ENCODE measurements at places on chromosomes 3 and 15.

GRCh38 chr3:48428572-48429316, 1.1 kb downstream of the PLXNB1 start:
- DNase-seq: no peak

DNA sequence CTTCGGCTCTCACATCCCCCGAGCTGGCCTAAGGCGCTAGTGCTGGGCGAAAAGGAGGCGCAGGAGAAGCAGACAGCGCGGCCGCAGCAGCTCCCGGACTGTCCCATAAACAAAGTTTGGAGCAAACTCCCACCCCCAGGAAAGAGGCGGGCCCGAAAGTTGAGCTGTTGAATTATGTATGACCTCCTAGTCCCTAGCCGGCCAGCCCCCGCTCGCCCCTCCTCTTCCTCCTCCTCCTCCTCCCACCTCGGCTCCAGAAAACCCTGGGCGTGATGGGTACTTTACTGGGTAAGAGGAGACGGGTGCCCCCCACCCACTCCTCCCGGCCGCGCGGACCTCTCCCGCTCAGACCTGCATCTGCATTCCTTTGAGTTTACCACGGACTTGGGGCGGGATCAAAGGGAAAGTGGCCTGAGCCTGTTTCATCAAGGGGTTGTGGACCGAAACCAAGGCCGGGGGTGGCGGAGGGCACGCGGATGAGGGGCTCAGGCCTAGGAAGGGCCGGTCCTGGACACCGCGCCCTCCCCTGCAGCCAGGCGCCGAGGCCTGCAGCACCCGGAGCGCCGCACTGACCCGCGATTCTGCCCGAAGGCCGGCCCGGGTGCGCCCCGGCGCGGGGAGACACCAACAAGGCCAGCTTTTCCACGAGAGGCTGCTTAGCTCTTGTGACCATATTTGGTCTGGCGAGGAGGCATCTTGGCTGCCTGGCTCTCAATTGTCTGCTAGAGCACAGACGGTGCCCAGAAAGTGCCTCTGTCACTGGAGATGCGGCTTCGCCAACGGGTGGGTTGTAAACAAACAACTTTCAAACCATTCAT, at the start of gene WWTR1:
WWTR1 (minus strand) TSS at position 100 of the 818 bp plus-strand sequence. CDS start 719 bp downstream, outside the sequence.
- DNase-seq: peak; percentile 62

GRCh38 chr15:63079947-63080626, 37.5 kb downstream of the TPM1 start:
- DNase-seq: no peak

DNA sequence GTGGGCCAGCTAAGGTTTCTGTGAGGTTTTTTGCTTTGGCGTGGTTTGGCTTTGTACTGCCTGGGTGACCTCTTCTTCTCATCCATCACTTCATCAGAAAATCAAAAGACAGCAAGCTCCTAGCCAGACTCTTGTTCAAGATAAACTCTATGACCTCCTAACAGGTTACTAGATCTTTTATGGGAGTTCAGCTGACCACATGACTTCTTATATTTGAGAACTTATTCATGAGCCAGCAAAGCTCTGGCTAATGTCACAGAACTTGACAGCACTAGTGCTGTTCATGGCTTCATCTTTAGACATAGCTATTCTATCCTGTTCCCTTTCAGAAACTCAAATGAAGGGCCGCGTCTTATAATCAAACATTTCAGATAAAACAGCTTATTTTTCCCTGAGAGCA, 527.1 kb upstream of the GOLIM4 start:
- no peak for DNase-seq

DNA sequence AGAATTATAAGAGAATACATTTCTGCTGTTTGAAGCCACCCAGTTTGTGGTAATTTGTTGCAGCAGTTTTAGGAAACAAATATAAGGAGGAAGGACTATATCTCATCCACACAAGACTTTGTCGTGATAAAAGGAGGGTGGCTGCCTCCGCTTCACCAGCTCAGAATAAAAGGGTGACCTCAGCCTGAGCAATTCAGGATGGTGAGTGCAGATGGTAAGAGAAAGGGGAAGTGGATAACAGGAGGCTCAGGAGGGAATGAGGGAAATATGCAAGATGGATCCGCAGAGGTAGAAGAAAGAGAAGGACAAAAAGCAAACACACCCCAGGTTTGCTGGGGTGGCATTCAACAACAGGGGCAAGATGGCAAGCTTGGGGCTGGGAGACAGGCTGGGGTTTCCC, 108.1 kb upstream of the TNFAIP8L3 start:
- DNase-seq: no peak

DNA sequence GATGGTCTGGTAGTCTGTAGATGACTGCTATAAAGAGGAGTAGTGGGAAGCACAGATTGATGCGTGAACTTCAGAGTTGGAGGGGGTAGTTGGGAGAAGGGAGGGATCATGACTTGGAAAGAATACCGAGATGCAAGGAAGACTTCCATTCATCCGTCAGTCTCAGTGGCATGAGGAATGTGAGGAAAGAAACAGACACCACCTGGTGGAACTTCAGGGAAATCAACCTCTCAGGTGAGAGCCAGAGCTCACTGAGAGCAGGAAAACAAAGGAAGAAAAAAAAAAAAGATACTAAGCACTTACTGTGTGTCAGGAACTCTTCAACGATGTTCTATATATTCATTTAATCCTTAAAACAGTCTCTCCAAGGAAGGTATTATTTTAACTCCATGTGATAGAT, 172.4 kb downstream of the OXSM start:
- no peak for DNase-seq

DNA sequence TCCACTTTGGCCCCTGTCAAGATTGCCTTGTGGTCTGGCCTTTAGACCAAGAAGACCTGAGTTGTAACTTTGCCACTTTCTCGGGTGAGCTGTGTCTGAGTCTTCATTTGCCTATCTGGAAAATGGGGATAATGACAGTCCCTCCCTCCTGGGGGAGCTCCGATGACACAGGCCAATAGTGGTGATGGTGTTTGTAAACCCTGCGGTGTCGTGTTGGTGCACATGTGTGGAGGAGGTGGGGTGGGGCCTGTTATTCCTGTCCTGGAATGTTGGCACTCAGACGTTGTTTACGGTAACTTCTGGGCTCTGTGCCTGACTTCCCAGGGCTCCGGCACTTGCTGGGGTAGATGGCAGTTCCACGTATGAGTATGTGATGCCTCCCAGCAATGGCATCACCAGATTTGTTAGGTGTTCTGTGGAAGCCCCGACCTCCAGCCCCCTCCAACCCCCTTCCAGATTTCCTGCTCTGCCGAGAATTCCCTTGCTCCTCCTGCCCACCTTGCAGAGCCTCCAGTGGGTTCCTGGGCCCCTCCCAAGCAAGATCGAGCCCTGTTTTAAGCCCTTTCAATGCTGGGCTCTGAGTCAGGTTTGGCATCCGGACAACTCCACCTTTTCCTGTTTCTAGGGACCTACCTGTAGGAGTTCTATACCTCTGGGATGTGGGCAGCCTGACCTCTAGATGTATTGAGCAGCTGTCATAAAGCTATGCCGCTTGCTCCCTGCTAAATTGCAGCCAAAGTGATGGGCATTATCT, 31.4 kb downstream of the HRH1 start:
- DNase-seq: no peak

DNA sequence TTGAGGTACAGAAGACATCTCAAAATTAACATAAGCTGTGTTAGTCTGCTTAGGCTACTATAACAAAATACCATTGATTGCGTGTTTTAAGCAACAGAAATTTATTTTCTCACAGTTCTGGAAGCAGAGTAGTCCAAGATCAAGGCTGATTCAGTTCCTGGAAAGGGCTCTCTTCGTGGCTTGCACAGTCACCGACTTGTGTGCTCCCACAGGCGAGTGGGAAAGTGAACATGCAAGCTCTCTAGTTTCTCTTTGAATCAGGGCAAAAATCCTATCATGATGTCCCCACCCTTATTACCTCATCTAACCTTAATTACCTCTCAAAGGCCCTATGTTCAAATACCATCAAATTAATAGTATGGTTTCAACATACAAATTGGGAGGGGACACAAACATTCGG, 505.9 kb downstream of the ZIC1 start:
- no peak for DNase-seq

DNA sequence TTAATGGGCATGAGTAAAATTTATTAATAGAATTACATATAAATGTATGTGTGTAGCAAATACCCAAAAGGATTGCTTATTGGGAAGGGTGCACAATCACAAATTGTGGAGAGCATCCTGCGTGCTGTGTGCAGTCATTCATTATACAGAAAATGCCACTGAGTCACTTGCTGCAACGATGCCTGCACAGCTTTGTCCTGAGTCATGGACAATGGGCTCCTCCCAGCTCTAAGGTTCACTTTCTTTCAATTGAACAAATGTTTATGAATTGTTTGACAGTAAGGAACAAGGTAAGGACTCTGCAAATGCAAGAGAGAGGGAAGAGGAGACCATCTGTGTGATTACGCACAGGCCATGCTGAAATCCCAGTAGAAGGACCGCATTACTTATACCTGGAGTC, 18.7 kb downstream of the CFAP161 start:
- no peak for DNase-seq

GRCh38 chr3:28132941-28133340, 108.5 kb upstream of the CMC1 start:
- no peak for DNase-seq

- no peak for DNase-seq
These were observed 311.1 kb downstream of the ZPLD1 start for GRCh38 chr3:102745881-102746280.

GRCh38 chr3:13536432-13536831, 12.5 kb upstream of the FBLN2 start:
- DNase-seq: no peak

DNA sequence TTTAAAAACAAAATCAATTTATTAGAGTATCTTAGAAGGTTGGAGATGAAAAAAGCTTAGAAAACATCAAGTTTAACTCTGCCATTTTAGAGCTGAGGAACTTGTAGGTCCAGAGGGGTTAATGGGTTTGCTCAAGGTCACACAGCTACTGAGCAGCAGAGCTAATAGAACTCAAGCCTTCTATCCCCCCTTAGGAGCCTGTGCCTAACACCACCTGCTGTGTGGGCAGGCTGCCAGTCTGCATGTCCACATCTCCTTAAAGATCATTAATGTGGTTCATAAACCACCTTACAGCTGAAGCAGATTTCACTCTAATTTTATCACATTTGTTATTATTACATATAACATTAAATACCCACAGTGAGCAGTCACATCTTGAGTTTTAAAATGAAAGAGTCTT, 14.1 kb upstream of the SLC35G2 start:
- DNase-seq: no peak

GRCh38 chr3:31157893-31158620, 263.6 kb upstream of the GADL1 start:
- DNase-seq: no peak

- DNase-seq: no peak
These were observed 15.1 kb downstream of the MYZAP start for GRCh38 chr15:57606816-57607215.

DNA sequence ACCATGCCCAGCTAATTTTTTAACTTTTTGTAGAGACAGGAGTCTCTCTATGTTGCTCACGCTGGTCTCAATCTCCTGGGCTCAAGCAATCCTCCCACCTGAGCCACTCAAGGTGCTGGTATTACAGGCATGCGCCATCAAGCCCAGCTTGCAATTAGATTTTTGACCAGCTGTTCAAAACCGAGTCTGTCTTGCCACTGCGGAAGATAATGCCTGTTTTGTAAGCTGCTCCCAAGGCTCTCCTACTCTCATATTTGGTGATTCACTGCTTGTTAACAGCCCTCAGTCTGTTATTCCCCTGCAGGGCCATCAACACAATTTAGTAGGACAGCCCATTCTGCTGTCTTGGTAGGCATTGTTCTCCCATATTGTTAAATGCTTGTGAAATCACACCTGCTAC, 17.8 kb upstream of the MCCC1 start:
- no peak for DNase-seq

- DNase-seq: no peak
These were observed 61.3 kb downstream of the LRRC3B start for GRCh38 chr3:26683902-26684301.

DNA sequence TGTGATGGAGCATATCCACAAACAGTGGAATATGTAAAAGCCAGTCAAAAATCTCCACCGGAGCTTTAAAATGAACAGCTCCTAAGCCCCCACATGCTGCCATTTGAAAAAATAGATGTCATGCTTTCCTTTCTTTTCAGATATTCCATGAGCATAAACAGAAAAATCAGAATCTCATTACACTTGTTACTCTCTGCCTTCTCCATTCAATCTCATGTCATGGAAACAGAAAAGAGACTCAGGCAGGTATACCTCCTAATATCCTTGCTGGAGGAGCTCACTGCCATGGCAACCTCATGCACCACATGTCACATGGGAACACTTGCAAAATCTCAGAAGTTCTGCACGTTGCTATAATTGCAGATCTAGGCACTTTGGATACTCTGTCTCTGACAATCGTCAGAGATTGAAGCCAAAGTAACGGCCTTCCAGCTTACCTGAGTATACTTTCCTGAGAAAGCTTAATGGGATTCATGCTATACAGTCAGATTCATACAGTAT, 317.0 kb upstream of the ADAMTS9 start:
- DNase-seq: no peak

DNA sequence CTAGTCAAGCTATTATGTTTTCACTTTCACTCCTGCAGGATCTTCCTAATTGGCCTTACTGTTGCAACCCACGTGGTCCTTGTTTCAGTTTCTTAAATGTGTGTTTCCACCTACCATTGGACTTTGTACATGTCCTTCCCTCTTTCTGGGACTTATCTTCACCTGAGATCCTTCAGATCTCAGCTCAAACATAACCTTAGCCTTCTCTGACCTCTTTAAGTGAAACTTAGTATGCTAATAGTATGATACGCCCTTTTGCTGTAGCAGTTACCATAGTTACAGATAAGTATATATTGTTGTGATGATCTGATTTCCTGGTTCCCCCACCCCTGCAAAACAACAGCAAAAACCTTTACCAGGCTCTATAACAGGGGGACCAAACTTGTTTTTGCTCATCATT, 35.2 kb downstream of the U2SURP start:
- DNase-seq: no peak

GRCh38 chr3:24086617-24087404, 141.7 kb downstream of the NR1D2 start:
- no peak for DNase-seq

DNA sequence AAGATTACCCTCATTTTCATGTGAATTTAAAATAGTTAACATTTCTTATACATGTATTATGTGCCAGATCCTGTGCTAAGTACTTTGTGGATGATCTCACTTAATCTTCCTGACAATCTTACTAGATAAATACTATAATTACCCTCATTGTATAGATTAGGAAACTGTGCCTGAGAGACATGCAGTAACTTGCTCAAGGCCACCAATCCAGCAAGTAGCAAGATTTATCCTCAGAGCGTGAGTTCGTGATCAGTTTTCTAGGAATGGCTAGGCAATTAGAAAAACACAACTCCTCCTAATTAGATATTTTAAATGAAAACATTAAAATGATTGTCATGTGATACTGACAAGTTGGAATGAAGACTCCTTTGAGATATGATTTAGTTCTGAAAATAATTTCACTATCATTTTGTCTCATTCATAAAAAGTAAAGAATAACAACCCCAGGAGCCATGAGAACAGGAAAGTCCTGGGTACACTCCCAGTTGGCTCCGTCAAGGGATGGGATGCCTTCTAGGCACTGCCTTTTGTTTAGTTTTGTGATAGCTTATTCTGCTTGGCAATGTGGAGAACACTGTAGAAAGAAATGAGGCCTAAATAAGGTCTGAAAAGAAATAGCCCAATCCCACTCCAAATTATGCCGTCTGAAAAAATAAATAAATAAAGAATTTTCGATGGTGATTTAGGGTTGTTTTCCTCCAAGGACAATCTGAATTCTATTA, 61.3 kb downstream of the FBN1 start:
- DNase-seq: no peak
